ENCODE measurements at places on chromosomes 7 and 10.

GRCh38 chr10:112826018-112826697 is 123.9 kb upstream of the TCF7L2 start:
- no peak for DNase-seq

DNA sequence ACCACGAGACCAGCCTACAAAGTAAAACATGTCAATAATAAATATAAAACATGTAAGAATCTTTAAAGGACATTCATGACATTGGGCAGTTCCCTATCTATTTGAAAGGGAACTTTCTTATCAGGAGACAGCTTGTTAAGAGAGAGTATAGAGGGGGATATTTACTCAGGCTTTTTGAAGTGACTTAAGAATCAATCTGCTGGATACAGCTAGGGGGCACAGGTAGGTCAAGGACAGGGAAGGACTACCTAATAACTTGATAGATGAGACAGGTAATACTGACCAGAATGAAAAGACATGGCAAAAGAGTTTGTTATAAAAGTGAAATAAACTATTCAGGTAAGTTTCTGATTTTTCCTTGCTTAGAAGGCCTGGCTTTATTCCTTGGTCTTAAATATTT is 21.8 kb upstream of the LRRD1 start:
- no peak for DNase-seq

DNA sequence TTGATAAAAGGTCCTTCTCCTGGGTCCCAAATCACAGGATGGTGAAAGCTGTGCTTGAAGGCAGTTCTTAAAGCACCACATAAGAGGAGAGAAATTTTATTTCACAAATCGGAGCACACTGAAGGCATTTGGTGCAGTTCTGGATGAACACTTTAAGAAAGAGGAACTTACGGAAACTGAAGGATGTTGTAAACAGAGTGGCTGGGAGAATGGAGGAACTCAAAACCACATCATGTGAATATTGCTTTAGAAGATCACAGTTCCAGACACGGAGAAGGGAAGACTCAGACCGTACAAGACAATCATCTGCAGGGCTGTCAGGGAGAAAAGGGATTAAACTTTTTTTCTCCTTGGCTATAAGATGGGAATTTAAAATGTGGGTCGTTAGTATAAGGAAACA is 9.0 kb upstream of the GPR141 start:
- no peak for DNase-seq

GRCh38 chr7:83065714-83066113 is 97.0 kb downstream of the PCLO start:
- no peak for DNase-seq

- no peak for DNase-seq
These were observed 19.6 kb upstream of the SMNDC1 start for GRCh38 chr10:110324201-110324804.

GRCh38 chr7:55288070-55288824 is 76.9 kb upstream of the LANCL2 start:
- no peak for DNase-seq

GRCh38 chr10:89035461-89035860 is 44.9 kb downstream of the FAS start:
- no peak for DNase-seq

DNA sequence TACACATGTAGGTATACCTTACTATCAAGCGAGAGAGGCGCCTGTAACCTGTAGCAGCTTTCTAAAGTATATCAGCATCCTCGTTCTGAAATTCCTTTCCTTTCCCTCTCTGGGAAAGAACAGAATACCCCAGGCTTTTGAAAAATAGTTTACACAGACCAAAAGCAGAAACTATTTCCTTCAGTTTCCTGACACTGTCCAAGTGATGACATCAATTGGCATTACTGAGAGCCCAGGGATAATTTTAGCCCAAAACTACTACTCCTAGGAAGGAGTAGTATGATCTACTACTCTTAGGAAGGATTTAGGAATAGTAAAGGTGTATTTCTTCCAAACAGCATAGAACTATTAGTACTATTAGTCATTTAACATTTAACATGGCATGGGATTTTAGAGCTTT is 6.0 kb downstream of the GNG11 start:
- no peak for DNase-seq

DNA sequence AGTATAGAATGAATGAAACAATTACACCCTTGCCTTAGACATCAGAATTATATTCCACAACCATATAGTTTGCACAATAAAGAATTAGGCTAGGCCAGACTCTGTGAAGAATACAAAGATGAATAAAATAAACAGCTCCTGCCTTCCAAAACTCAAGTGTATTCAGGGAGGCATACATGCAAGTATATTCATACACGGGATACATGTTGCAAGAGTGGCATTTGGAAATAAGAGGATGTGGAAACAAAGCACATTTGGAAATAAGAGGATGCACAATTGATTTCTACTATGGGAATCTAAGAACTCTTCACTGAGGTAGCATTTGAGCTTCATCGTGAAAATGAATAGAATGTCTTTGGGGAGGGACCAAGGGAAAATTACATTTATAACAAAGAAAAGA is 27.0 kb upstream of the TMEM26 start:
- no peak for DNase-seq

DNA sequence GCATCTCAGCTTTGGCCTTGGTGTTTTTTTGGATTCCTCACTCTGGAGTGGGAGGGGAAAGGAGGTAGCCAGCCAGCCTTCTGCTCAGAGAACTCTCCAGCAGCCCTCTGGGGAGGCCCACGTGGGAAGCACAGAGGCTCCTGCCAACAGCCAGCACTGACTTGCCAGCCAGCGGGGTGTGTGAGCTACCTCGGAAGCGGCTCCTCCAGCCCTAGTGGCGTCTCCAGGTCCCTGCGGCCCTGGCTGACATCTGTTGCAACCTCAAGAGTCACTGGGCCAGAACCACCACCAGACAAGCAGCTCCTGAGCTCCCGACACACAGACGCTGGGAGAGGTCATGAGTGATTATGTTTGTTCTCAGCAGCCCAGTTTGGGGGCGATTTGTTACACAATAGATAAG is 180.2 kb upstream of the FZD8 start:
- DNase-seq: no peak

DNA sequence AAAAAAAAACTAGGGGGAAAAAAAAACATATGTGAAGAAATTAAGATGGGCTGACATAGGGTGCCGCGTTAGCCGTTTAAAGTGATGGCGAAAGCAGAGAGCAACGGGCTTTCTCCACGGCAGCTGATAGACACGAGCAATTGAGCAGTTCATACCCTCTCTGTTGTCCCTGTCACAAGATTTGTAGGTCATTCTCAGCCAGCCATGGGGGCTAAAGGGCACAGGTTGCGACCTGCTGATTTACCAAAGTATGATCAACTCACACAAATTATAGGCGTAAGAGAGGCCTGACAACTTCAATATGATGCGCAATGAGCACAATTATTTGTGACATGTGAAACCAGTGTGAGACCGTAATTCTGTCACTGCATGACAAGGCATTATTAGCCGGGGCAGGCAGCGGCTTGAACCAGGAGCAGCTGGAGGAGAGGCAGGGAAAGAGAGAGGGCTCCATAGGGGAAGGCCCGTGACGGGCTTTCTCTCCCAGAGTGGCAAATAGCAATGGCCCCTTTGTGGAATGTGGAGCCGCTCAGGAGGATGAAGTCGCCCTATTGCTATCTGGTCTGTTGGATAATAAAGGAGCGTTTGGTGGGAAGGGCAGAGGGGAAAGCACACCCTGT is 195.1 kb upstream of the HABP2 start:
- DNase-seq: no peak

GRCh38 chr7:92402920-92403759 is 44.1 kb upstream of the GATAD1 start:
- no peak for DNase-seq

DNA sequence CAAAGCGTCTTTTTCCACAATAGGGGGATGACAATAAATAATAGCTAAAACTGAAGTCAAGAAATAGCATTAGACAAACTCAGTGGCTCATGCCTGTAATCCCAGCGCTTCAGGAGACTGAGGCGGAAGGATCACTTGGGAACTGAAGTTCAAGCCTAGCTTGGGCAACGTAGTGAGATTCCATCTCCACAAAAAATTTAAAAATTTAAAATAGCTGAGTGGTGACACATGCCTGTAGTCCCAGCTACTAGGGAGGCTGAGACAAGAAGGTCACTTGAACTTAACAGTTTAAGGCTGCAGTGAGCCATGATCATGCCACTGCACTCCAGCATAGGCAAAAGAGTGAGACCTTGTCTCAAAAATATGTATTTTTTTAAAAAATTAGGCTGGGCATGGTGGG is 107.9 kb downstream of the AKR1D1 start:
- no peak for DNase-seq

- no peak for DNase-seq
These were observed 100.5 kb upstream of the TPK1 start for GRCh38 chr7:144936314-144936713.

DNA sequence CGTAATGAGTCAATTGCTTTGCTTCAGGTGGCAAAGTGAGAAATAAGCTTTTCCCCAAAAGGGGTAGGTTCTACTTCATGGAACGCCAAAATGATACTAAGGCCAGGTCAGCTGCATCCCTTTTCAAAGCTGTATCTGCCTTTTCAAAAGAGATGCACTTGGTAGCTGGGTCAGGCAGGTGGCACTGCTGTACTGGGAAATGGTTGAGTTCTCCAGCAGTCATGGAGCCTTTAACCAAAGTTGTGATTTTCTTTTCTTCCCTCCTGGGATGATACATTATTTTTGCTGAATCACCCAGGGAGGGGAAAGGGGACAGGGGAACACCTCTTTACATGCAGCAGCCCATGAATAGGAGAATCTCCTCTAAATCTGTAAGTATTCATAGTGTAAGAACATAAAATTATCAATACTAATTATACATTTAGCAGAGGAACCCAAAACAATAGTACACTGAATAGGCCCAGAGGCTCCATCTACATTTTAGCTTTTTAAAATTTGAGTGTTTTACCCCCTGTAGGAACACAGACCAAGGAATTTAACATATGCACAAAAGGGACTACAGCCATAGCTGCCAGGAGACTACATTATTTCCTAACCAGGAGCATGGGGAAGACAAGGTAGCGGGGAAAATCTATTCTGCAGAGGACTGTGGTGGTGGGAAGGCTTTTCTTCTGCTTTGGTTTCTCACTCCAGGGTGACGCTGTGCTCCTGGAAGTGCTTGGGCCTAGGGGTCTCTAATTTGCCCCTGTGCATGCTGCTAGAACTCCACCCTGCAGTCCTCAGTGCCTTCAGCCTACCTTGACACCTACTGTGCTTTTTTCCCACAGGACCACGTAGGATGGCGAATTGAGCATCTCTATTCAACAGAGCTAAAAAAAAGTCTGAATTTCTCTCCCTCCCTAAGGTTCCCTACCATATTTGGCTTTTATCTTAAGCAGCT is 6.4 kb upstream of the GPR22 start:
- DNase-seq: peak; percentile 49

- no peak for DNase-seq
These were observed 431.4 kb downstream of the SDK1 start for GRCh38 chr7:3732395-3733005.

- no peak for DNase-seq
These were observed 9.9 kb upstream of the PRKAG2 start for GRCh38 chr7:151886783-151887182.

GRCh38 chr10:10294881-10295529 is 722.7 kb upstream of the CELF2 start:
- DNase-seq: no peak

DNA sequence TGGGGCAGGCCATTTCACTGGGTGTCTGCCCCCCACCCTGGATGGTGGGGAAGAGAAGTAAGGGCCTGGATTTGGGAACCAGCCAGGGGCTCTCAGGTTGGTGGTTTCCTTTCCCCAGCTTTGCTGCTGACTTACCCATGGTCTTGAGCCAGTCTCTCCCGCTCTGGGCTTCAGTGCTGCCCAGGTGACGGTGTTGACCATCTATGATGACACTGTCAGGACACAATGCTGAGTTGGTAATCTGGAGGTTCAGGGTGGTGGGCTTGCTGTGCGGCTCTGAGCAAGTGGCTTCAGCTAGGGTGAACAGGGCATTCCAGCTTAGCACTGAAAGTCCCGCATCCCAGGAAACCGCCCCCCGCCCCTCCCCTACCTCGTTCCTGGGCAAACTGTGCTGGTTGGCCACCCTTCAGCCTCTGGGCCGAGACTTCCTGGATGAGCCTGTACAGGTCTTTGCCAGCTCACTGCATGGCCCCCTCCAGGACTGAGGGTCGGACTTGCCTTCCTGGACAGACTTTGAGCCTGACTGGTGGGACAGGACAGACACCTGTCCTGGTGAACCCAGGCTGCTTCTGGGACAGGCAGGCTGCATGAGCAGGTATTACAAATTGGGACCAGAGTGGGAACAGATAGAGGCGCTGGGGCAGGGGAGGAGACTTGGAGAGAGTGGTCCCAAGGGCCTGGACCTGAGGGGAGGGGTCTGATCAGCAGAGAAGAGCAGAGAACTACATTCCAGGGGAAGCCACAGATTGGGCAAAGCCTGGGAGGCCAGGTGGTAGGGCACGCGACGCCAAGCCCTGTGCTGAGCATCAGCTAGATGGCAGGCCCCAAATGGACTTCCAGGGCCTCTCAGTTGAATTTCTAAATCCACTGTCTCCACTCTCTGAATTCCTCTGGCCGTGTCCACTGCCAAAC is 19.9 kb upstream of the ZMIZ1 start:
- no peak for DNase-seq

GRCh38 chr10:116082206-116082605 is 190.8 kb downstream of the GFRA1 start:
- no peak for DNase-seq

GRCh38 chr7:105639667-105640493 is 58.6 kb upstream of the EFCAB10 start:
- DNase-seq: no peak

GRCh38 chr10:36188461-36188860 is 546.4 kb upstream of the FZD8 start:
- no peak for DNase-seq

- DNase-seq: no peak
These were observed 11.1 kb upstream of the TFEC start for GRCh38 chr7:116041615-116042014.

GRCh38 chr10:104262055-104262454 is 6.9 kb upstream of the GSTO2 start:
- DNase-seq: no peak

- DNase-seq: no peak
These were observed 19.5 kb upstream of the PPP2R2D start for GRCh38 chr10:131881104-131881880.

GRCh38 chr7:129540340-129540739 is 38.0 kb downstream of the SMKR1 start:
- no peak for DNase-seq

DNA sequence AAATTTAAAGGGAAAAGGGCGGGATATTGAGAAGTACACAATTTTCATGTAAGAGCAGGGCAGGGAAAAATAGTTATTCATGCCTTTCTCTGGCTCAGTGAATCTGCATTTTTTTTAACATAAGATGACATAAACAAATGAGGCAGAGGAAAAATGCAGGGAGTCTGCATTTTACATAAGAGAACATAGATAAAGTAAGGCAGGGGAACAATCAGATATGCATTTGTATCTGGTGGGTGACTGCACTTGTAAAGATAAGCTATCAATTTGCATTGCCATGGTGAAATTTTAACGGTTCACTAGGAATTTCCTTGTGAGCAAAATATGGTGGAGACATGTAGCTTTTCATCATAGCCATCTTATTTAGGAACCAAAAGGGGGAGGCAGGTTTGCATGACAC is 33.5 kb downstream of the ALOX5 start:
- no peak for DNase-seq

GRCh38 chr7:80464211-80464610 is 47.7 kb downstream of the GNAT3 start:
- DNase-seq: no peak

Data from CD4-positive, alpha-beta T cell treated with Interleukin-4 for 1 hour (primary cell).